Stimulated activated CD8-positive, alpha-beta memory T cell treated with anti-CD3 and anti-CD28 coated beads, Interleukin-2, amount 100 ng/mL, for 48 hours (primary cell): ENCODE measurements at places on chromosomes 16 and 17.

DNA sequence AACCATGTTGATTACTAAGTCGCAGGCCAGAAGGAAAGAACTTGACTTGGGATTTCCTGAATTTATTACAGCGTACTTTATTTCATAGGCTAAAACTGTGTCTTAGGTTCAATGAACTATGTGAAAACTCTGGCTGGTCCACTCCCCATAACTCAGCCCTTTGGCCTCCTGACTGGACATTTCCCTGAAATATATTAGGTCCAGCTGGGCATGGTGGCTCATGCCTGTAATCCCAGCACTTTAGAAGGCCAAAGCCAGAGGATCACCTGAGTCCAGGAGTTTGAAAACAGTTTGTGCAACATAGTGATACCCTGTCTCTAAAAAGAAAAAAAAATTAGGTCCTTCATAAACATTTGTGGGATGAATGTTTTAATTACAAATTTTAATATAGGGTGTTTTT is 97.0 kb downstream of the CYLD start:
- no peak for DNase-seq

DNA sequence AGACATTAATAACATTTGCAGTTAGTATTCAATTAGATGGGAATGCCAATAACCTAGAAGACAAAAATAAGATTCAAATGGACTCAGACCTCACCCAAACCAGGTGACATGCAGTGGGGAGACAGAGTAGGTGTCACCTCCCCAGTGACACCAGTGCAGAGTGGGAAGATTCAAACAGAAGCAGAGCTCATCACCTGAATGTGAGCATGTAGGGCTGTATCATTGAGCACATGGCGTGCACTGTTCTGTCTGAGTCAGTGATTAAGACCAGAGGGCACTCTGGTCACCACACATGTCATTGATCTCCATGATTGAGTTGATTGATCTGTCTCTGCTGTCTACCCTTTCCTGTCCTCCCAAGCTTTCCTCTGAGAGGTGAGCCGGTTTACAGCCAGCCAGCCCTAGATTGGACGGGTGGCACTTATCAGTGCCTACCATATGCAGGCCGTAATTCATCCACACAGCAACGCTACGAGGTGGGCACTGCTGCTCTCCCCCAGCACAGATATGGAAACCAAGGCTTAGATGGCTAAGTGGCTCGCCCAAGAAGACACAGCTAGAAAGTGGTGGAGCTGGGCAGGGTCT is 34.0 kb downstream of the RHBDL3 start:
- no peak for DNase-seq

DNA sequence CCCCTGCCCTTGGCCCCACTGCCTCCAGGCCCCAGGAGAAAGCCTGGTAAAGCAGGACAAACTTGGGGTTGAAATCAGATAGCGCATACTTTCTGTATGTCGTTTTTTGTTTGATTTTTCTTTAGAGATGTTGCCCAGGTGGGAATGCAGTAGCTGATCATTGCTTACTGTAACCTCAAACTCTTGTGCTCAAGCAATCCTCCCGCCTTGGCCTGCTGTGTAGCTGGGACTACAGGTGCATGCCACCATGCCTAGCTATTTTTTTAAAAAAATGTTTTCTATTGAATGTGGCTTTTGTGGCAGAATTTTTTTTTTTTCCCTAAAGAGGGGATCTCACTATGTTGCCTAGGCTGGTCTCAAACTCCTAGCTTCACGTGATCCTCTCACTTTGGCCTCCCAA is 11.1 kb upstream of the CCL5 start:
- DNase-seq, result no peak

GRCh38 chr16:25838724-25839186 is 147.0 kb downstream of the HS3ST4 start:
- DNase-seq, result no peak

GRCh38 chr16:55911616-55912015 is 36.4 kb upstream of the CES5A start:
- DNase-seq, result no peak

DNA sequence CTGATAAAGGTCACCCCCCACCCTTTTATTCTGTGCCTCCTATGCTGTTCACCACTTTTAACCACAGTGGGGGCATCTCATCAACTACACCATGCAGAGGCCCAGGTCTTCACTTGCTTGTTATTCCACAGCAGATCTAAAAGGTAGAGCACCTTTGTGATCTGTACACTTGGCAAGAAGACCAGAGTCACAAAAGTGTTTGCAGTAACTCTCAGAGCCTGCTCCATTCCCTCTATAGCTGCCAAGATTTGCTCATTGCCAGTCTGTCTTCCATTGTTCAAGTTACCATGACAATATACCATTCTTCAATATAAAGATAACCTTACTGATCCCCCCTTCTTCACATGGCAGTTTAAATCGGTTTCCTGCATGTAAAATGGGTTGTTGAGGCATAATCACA is 180.0 kb downstream of the TOX3 start:
- no peak for DNase-seq

- DNase-seq, result no peak
Measured at GRCh38 chr17:37295888-37296287, 79.9 kb upstream of the C17orf78 start.

DNA sequence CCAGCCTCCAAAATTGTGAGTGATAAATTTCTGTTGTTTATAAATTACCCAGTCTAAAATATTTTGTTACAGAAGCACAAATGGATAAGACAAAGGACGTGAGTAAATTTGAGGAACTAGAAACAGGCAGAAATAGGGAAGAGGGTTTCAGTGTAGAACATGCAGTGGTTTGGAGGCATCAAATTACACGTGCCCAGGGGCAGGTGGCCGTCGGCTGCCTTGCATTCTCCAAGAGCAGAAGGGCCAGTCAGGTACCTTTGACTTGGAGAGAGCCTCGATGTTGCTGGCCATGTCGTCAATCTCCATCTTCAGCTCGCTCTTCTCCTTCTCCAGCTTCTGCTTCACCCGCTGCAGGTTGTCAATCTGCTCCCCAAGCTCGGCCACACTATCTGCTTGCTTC is 54.3 kb downstream of the MYH13 start:
- no peak for DNase-seq

GRCh38 chr17:76345377-76345974 is 8.2 kb downstream of the PRPSAP1 start:
- DNase-seq, result no peak

DNA sequence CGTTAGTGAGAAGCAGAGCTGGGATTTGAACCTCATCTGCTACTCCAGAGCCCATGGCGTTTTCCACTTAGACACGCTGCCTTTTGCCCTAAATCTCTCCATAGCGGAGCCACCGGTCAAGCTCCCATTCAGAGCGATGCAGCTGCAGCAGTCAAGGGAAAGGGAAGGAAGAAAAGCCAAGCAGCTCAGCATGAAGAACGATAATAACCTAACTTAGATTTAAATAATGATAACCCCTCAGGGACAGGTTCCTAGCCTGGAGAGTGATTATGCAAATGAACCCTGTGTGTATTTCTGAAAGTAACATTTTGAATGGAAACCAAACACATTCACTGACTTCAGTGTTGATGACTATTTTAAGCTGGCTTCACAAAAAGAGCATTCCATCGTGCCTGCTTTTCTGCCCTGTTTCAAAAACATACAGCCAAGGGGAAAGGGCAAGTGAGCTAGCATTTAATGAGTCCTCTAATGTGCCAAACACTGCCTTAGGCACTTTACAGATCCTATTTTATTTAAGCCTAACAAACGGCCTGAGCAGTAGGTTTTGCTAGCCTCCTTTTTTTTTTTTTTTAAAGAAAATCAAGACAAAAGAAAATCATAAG is 798.3 kb downstream of the CDH8 start:
- DNase-seq, result no peak

DNA sequence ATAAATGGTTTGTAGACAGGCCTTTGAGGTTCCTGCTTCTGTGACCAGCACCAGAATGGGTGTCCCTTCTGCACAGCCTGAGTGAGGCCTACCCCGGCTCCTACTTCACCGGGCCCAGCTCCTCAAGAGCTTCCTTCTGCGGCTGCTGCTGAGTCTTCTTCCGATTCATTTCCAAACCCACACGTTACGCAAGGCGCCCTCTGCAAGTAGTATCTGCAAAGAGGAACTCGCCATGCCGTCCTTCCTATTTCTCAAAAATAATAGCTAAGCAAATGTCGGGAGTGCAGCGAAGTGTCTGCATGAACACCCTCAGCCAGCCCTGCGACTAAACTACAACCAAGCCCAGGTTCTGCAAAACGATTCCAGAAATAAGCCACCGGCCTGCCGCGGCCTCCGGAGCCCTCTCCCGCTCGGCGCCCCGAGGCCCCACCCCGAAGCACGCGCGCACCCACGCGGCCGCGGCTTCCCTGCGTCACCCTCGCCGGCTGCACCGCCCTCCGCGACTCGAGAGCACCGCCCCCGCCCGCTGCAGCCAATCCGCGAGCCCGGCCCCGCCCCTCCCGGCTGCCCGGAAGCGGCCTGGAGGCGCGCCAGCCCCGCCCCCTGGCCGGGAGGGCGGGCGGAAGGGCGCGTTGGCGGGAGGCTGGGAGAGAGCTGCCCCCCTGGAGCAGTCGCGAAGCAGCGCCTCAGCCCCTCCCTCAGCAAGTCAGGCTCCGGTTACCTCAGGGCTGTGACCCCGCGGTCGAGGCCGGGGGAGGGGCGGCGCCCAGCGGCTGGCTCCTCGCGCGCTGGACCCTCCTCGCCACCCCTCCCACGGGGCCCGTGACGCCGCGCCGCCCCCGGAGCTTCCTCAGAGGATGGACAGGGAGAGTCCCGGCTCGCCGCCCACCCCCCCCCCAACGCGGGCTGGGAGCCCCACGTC is 8.3 kb downstream of the MNT start:
- DNase-seq, result peak; percentile 96

- no peak for DNase-seq
Measured at GRCh38 chr17:63714550-63715277, 14.8 kb upstream of the LIMD2 start.

- DNase-seq, result no peak
Measured at GRCh38 chr17:33127706-33128105, 136.1 kb downstream of the SPACA3 start.
